Stimulated activated CD8-positive, alpha-beta memory T cell treated with anti-CD3 and anti-CD28 coated beads, Interleukin-15, amount 100 ng/mL, for 48 hours (primary cell): ENCODE measurements at places on chromosomes 4 and X.

DNA sequence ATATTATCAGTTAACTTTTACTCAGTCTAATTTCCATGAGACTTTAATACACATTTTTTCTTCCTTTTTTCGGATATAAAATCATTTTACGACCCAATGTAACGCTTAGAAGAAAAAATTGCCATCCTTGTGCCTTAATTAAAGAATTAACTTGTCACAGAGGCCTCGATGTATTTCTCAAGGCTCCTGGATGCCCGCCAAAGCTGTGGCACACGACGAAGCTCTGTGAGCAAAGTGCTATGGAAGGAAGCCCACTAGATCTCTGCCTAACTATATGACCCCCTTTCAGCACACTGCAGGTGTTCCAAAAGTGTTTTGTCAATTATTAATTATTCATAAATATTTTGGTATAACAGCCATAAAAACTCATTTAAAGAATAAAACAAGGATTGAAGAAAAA lies 54.4 kb downstream of the TAPT1 start:
- no peak for DNase-seq

DNA sequence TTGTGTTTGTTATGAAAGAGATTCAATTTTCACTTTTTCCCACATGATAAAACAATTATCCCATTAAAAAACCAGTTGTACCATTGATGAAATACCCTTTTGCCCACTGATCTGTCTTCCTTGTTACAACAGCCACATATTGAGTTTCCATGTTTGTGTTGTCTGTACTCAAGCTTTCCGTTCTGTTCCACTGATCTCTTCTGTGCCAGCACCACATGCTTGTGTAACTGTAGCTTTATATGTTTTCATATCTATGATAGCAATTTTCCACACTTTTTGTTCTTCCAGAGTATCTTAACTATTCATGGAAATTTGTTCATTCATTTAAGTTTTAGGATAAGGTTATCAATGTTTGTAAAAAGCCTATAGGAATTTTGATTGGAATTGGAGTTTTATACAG lies 24.3 kb upstream of the RELL1 start:
- no peak for DNase-seq

- DNase-seq: no peak
Measured at GRCh38 chr4:37562592-37562991, 123.6 kb downstream of the RELL1 start.

DNA sequence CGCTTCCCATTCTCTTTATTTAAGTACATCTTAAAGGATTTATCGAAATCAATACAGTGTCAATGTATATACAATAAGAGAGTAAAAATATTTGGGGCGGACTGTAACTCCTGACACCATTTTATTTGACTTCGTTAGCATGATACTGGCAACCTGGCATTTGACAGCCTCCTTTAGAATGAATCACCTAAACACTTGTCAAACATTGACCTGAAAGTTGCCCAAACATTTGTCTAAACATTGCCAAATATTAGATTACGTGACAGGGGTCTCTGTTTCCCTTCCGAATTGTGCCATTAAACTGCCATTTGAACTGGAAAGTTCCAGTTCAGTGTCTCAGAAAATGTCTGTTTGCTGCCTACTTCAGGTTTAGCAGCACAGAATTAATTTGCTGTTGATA lies 20.8 kb upstream of the FAM9A start:
- DNase-seq: no peak

GRCh38 chrX:34918091-34918736 lies 24.4 kb upstream of the FAM47B start:
- DNase-seq: no peak

GRCh38 chr4:22900876-22901275 lies 208.1 kb downstream of the GBA3 start:
- DNase-seq: no peak

DNA sequence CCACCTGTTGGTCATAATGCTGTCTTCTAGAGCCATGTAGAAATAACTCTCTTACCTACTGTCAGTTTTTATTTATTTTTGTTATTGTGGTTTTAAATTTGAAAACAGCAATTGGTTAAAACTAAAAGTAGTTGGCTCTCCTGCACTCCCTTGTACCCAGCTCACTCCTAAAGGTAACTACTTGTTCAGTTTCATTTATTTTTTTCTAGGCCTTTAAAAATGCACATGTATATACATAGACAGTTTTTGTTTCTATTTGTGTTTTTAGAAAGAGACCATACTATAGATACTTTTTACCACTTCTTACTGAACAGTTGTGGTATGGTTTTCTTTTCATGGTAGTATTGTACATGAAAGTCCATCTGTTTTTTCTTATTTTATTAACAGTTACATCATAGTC lies 16.8 kb downstream of the SMAD1 start:
- no peak for DNase-seq

DNA sequence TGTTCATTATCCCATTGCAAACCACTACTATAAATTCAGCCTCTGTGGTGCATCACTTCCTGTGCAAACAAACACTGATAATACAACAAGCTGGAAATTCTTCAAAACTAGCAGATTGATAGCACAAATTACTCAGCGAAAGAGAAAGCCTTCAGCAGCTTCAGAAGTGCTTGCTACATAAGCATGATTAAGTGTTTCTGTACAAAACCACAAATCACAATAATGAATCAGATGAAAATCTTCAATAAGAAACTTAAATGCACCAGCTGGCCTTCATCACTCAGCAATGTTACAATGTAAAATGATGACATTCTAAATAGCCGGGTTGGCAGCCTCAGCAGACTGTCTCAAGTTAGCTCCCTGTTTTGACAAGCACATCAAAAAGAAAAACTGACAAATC lies 262.2 kb downstream of the SPOCK3 start:
- DNase-seq: no peak

GRCh38 chr4:113998079-113998478 lies 18.6 kb upstream of the ARSJ start:
- no peak for DNase-seq

DNA sequence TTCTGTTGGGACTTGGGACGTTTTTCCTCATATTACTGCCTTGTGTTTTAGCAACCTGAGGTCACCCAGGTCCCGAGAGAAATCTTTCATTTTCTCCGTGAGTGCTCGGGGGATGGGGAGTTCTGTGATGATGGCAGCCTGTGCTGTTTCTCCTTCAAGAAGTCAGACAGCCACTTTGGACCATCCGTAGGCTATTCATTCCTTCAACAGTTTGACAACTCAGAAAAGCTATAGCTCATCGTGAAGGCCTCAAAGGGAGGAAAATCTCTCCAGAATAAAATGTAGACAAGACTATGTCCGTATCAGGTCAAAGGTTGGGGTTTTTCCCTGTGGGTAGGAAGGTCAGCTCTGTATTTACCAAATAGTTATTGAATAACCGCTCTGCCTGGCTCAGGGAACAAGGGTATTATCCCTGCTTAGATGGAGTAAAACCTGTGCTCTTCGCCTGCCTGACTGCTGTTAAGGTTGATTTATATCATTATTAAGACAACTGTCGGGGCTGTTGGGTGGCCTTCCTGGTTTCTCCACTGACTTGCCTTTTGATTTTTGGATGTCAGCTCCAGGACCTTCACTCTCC lies 36.6 kb downstream of the FAM114A1 start:
- DNase-seq: no peak

- no peak for DNase-seq
Measured at GRCh38 chr4:42767669-42768068, 110.8 kb upstream of the ATP8A1 start.

GRCh38 chrX:15315509-15315908 lies at the start of gene ASB11:
TSS of gene ASB11 (minus strand) at chrX:15315640. CDS start at chrX:15315605, 35 bp downstream.
- DNase-seq: no peak
